Brain (organoid and tissue), 16 donors: ENCODE measurements at places on chromosomes 5 and 9. TPM values are rescaled to one million over a fixed set of nuclear protein-coding genes. Genes with fewer than 3 reads are reported as not detected.

DNA sequence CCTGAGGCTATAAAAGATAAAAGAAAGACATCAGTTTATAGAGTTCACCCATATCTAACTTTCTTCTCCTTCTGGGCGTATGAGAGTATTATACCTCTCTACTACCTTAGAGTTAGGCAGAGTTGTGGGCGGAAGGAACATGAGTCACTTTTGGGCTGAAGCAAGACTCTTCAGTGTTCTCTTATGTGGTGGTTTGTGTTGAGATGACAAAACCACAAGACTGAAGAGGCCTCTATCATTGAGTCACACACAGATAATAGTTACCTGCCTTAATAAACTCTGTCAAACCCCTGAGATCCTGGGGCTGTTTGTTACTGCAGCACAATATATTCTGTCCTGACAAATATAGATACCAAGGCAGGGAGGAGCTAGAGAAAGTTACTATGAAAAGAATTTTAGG, 184.2 kb downstream of the EFNA5 start:
- no peak for DNase-seq

GRCh38 chr5:171484460-171484899, 65.0 kb downstream of the FGF18 start:
- DNase-seq = no peak

The ACOT12 gene
- polyA plus RNA-seq = not detected

The BASP1 gene
- polyA plus RNA-seq = 358 TPM

GRCh38 chr9:21392270-21392669, 7.1 kb upstream of the IFNA2 start:
- no peak for DNase-seq

DNA sequence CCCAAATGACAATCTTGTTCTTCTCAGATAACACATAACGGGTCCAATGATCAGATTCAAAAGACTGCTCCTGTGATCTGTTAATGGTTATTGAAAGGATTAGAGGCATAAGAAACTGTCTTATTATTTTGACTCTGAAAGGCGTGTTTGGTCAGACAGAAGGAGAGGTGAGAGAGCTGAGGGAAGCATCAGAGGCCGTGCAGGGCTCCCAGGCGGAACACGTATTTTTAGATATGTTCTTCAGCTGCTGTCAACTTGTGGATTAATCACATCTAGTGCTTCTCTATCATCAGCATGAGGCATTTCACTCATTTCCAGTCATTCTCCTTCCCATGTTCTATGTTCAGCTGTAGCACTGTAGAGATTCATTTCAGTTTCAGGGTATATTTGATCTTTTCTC, 199.8 kb downstream of the MAPKAP1 start:
- no peak for DNase-seq

DNA sequence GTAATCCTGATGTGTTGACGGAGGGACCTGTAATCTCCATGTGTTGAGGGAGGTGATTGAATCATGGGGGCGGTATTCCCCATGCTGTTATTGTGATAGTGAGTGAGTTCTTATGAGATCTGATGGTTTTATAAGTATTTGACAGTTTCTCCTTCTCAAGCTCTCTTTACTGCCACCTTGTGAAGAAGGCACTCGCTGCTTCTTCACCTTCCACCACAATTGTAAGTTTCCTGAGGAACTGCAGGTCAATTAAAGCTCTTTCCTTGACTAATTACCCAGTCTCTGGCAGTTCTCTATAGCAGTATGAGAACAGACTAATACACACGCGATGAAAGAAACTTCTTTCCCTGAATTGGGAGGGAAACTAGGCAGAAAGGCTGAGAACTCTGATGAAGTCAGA, 141.1 kb upstream of the RAD23B start:
- no peak for DNase-seq

- DNase-seq = peak; percentile 88
Observed at GRCh38 chr5:79020861-79021561, 35.9 kb upstream of the ARSB start.

DNA sequence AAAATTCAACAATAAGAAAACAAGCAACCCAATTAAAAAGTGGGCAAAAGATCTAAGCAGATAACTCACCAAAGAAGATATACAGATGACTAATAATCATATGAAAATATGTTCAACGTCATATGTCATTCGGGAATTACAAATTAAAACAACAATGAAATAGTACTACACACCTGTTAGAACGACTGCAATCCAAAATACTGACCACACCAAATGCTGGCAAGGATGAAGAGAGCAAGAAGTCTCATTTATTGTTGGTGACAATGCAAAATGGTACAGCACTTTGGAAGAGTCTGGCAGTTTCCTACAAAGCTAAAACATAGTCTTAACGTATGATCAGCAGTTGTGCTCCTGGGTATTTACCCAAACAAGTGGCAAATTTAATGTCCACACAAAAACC, 37.5 kb downstream of the NDUFS4 start:
- no peak for DNase-seq

- DNase-seq = no peak
Observed at GRCh38 chr5:136094189-136094912, 38.3 kb upstream of the SMAD5 start.

DNA sequence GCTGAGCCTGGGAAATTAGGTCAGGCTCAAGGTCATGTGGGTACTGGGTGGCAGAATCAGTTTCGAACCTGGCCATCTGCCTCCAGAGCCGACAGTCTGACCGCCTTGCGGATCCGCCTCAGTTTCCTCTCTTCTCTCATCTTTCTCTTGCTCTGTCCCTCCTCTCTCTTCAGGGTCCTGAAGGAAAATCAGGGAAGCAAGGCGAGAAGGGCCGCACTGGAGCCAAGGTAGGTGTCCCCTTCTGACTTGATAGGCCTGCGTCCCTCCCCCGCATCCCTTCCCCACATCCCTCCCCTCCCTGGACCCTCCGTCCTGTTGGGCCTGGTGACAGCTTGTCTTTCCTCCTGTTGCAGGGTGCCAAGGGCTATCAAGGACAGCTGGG, 40.8 kb upstream of the ORM1 start:
- no peak for DNase-seq

GRCh38 chr5:177433658-177434217, 7.3 kb downstream of the GRK6 start:
- DNase-seq = no peak

DNA sequence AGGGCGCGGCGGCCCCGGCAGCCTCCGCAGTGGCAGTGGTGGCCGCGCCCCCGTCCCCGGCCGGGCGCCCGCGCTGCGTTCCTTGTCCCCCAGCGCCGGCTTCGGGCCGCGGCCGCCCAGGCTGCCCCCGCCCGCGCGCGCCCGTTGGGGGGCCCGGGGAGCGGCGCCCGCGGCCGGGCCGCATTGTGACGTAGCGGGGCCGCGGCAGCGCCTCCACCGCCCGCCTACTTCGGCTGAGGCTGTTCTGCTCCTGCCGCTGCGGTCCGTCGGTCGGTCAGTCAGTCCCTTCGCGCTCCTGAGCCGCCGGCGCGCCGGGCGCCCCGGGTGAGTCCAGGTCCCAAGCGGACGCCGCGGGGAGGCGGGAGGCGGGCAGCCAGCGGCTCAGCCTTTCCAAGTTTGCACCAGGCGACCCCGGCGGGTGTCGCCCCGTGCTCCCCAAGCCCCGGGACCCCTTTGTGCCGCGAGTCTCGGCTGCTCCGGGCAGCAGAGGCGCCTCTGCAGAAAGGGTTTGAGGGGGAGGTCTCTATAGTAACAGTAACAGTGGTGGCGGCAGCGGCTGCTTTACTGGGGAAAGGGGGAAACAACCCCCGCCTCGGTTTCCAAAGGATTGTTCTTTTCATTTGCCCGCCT, at the start of gene SNCAIP:
Gene SNCAIP, plus strand, starts transcription at position 277 of the 630 bp plus-strand sequence. CDS start 78,898 bp downstream, outside the sequence.
- peak; percentile 81 for DNase-seq

- no peak for DNase-seq
Observed at GRCh38 chr5:159135896-159136531, 36.3 kb upstream of the EBF1 start.
